NT2/D1 (cell line): ENCODE measurements at places on chromosomes 6 and 20.

DNA sequence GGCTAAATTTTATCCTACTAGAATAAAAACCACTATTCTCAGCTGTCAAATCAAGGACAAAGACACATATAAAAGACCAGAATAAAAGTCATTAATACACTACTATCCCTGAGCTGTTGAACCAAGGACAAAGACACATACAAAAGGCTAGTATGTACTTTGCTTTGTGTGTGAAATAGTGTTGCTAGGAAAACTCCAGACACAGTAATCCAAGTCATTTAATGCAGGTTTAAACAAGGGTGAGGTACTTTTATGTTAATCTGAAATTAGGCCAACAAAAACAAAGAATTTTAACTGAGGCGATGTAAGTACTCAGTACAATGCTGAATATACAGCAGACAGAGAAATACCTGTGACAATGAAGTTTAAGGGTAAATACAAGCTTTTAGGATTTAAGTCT is 18.9 kb downstream of the GCLC start:
- no peak for DNase-seq

DNA sequence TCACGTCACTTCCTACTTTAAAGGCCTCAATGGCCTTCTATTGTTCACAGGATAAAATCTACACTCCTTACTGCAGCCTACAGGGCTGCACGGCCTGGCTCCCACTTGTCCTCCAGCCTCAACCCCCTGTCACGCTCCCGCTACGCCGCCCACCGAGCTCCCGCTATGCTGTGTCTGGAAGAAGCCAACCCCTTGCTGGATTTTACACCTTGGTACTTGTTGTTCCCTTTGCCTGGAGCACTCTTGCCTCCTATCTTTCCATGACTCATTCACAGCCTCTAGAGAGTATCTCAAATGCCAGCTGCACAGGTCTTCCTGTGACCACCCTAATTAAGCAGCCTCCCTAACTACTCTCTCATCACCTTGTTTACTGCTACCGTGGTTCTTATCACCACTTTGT is 259.9 kb downstream of the PRKN start:
- DNase-seq: no peak

- no peak for DNase-seq
Measured at GRCh38 chr6:49087369-49087768, 375.7 kb downstream of the MMUT start.

- DNase-seq: no peak
Measured at GRCh38 chr6:48041894-48042293, 69.1 kb downstream of the PTCHD4 start.

- no peak for DNase-seq
Measured at GRCh38 chr6:90645634-90646033, 58.8 kb upstream of the MAP3K7 start.

GRCh38 chr6:150018846-150019580 is 6.3 kb downstream of the RAET1L start:
- no peak for DNase-seq

DNA sequence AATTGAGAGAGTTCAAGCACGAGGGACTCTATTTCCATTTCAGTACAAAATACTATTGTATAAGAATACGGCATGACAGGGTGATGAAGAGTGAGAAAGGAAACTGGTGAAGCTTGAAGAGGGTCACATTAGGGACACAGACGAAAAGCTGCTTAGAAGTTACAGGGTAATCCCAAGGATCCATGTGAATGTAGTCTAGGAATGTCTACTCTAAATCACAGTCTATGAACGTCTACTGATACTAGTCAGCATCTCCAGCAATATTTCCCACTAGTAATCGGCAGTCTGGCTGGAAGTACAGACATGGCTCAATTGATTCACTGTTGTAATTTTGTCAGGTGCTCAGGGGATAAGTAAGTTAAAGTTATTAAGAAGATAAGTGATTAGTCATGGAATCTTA is 156.4 kb downstream of the ASCC3 start:
- DNase-seq: no peak

- DNase-seq: peak; percentile 11
Measured at GRCh38 chr6:624979-625378, 31.9 kb downstream of the HUS1B start.

GRCh38 chr20:57590485-57591288 is 29.5 kb downstream of the ZBP1 start:
- DNase-seq: no peak

DNA sequence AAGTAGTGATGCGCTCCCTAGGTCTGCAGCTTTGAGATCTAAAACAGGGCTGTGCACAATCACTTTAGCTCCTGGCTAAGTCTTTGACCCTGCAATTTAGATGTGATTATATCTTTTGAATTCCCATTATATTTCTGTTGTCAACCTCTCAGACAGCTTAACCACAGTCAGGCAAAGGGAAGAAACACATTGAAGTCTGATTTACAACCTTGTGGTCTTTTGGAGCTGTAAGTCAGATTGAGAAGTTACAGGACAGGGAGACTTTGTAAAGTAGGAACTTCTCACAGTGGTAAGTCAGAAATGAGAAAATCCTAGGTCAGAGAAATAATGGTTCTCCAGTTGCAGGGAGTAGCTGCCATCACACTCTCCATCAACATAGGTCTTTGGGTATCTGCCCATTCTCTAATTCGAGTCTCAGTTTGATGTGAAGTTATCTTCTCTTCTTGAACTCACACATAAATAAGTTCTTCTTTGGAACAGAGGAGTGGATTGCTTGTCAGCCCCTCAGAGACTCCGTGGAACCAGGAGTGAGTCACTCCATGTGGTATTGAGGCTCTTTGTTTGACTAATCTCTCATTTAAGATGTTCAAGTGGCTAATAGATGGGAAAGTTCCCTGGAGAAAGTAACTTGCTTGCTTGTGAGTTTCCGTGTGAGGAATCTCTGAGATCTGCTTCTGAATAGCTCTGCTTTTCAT is 35.0 kb upstream of the SGK1 start:
- DNase-seq: no peak

GRCh38 chr20:31713312-31714273 is 9.1 kb downstream of the BCL2L1 start:
- DNase-seq: no peak

DNA sequence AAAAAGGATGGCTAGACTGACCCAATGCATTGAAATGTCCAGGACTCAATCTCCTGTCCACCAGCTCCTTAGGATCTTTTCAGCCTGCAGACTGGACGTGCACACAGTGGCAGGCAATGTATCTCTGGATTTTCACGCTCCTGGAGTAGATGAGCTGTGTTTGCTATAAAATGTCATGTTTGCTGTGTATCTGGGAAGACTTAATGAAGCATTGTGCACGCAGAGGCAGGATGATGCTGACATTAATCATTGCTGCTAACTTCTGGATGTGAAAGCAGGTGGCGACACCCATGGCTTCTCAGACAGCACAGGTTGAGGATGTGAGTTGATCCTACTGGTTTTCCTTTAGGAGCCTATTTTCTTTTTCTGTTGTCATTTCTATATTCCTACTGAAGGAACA is 133.1 kb upstream of the PCSK2 start:
- DNase-seq: no peak

GRCh38 chr20:4484379-4484997 is 237.2 kb upstream of the PRND start:
- DNase-seq: no peak

GRCh38 chr6:145743332-145743731 is 8.0 kb upstream of the EPM2A start:
- DNase-seq: no peak

GRCh38 chr20:3712279-3712873 is at the start of gene SIGLEC1:
TSS of gene SIGLEC1 (minus strand) at chr20:3712600. CDS start at chr20:3707128, 5,472 bp downstream.
- DNase-seq: no peak

- no peak for DNase-seq
Measured at GRCh38 chr6:16481697-16482399, 243.5 kb downstream of the GMPR start.

DNA sequence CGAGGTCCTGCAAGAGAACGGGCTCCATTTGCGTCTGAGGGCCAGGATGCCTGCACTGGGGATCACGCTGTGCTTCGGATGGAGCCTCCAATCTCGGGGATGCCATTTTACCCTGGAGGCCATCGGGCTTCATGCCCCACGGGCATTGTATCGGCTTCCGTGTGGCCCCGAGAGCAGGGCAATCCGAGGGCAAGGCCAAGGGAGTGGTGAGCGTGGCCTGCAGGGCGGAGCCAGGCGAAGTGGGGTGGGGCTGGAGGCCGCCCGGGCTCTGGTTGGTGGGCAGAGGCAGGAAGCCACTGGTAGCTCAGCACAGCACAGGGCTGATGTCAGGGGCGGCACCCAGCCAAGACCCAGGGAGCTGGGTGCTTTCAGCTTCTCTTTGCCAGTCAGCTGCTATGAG is 57.5 kb upstream of the BHLHE23 start:
- no peak for DNase-seq

GRCh38 chr6:111714416-111715270 is 109.0 kb upstream of the TRAF3IP2 start:
- no peak for DNase-seq

DNA sequence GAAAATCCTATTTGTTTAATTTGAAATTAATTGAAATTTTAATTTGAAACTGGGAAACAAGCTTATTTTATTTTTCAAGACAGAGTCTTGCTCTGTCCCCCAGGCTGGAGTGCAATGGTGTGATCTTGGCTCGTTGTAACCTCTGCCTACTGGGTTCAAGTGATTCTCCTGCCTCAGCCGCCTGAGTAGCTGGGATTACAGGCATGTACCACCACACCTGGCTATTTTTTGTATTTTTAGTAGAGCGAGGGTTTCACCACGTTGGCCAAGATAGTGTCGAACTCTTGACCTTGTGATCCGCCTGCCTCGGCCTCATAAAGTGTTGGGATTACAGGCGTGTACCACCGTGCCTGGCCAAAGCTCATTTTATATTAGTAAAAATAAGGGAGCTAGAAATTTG is 4.2 kb downstream of the SRSF3 start:
- DNase-seq: no peak
